ENCODE measurements at places on chromosomes 16 and 17. TPM values are rescaled to one million over a fixed set of nuclear protein-coding genes. Genes with fewer than 3 reads are reported as not detected.

The TRAPPC2L gene
- 102 TPM for total RNA-seq

The TEKT1 gene
- total RNA-seq = not detected

The LPO gene
- total RNA-seq = 0.11 TPM

The TMEM94 gene
- 67.9 TPM for total RNA-seq

The CXCL16 gene
- total RNA-seq = 4.2 TPM

The NOG gene
- total RNA-seq = not detected

The TUBG2 gene
- 20.4 TPM for total RNA-seq

The SAMD14 gene
- 4.8 TPM for total RNA-seq

The ZG16 gene
- total RNA-seq = not detected

GRCh38 chr16:87464691-87465300 is 28.0 kb downstream of the ZCCHC14 start:
- DNase-seq = no peak
- no peak overlapping the region for H3K27ac ChIP-seq
- peaks cover 3% of the 10 kb centered on the region for H3K4me1 ChIP-seq
- no peak overlapping the region for H3K4me3 ChIP-seq
- H3K27me3 ChIP-seq = no peaks in the 10 kb centered on the region
- peaks cover 5% of the 10 kb centered on the region for H3K36me3 ChIP-seq

GRCh38 chr17:13240851-13241250 is 223.0 kb upstream of the ELAC2 start:
- H3K27me3 ChIP-seq = no peaks in the 10 kb centered on the region
- H3K4me1 ChIP-seq = no peaks in the 10 kb centered on the region
- DNase-seq = no peak
- H3K27ac ChIP-seq = no peak overlapping the region
- no peaks in the 10 kb centered on the region for H3K36me3 ChIP-seq
- H3K4me3 ChIP-seq = no peak overlapping the region

DNA sequence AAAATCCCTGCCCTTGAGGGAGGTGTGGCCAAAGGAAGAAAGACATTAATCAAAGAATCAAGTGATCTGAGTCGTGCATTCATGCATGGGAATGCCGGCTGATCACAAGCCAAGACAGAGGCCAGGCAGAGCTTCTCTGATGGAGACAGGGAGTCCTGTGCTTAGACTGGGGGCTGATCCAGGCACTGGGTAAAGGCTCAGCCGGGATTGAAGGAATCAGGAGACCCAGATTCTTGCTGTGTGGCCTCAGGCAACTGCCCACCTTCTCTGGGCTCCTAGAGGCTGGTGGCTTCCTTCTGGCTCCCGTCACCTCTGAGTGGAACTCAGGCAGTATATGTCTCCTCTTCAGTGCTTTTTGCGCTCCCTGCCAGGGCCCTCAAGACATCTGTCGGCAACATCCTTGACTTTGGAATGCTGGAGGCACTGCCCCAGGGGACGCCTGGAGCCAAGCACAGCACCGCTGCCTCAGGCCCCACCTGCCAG is 17.7 kb downstream of the RAI1 start:
- peaks cover 80% of the 10 kb centered on the region for H3K27me3 ChIP-seq
- H3K27ac ChIP-seq = no peak overlapping the region
- H3K4me3 ChIP-seq = no peak overlapping the region
- H3K4me1 ChIP-seq = peaks cover 8% of the 10 kb centered on the region
- DNase-seq = peak; percentile 76

DNA sequence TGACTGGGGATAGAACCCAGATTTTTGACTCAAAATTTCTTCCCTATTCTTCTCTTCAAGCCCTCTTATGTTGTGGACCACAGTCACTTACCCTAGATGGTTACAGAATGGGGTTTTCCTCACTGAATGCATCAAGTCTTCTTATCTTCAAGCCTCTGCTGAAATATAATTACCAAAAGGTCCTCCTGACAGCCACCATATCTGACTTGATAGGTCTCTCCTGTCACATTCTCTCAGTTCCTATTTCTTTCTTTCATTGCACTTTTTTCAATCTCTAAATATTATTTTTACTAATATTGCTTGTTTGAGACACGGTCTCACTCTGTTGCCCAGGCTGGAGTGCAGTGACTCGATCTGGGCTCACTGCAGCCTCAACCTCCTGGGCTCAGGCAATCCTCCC is 1.1 kb upstream of the COPZ2 start:
- H3K4me1 ChIP-seq = no peaks in the 10 kb centered on the region
- H3K27ac ChIP-seq = no peak overlapping the region
- no peaks in the 10 kb centered on the region for H3K36me3 ChIP-seq
- no peaks in the 10 kb centered on the region for H3K27me3 ChIP-seq

- no peak overlapping the region for H3K27ac ChIP-seq
- DNase-seq = no peak
- H3K36me3 ChIP-seq = peaks cover 12% of the 10 kb centered on the region
- no peak overlapping the region for H3K4me3 ChIP-seq
- no peaks in the 10 kb centered on the region for H3K27me3 ChIP-seq
Observed at GRCh38 chr16:524274-525040, 3.1 kb upstream of the CAPN15 start.

- DNase-seq = no peak
- H3K36me3 ChIP-seq = no peaks in the 10 kb centered on the region
- peaks cover 8% of the 10 kb centered on the region for H3K4me1 ChIP-seq
- peak overlapping the region; percentile 94 for H3K4me3 ChIP-seq
- H3K27me3 ChIP-seq = peaks cover 5% of the 10 kb centered on the region
Observed at GRCh38 chr17:40318830-40319391, 9.9 kb downstream of the RARA start.

DNA sequence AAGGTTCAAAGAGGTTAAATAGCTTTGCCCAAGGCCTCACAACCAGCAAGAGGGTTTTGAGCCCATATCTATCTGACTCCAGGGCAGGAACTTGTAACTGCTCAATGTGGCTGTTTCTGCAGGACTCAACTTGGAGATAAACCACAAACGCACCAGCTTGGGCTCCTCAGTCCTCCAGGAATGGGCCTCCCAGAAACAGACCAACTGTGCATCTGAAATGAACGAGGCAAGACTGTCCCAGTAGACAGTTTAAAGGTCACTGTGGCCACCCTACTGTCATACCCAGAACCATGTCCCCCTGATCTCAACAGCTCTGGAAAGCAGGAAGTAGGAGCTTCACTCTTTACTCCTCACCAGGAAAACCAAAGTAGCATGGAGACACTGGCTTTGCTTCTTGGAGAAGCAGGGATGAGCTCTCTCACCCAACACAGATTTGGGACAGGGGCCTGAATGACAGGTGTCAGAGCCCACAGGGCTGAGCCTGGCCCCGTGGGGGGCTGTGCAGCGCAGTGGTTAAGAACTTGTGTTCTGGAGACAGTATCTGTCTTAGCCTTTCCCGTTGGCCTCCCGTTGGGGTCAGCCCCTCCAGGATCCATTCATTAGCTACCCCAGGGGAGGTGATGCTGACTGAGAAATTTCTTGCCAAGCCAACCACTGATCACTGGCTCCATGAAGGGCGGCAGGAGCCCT is 2.3 kb upstream of the CALB2 start:
- DNase-seq = no peak
- no peaks in the 10 kb centered on the region for H3K4me1 ChIP-seq
- no peaks in the 10 kb centered on the region for H3K27me3 ChIP-seq
- no peaks in the 10 kb centered on the region for H3K36me3 ChIP-seq
- H3K27ac ChIP-seq = no peak overlapping the region

GRCh38 chr17:45073414-45074070 is 12.4 kb downstream of the NMT1 start:
- H3K27me3 ChIP-seq = no peaks in the 10 kb centered on the region
- no peaks in the 10 kb centered on the region for H3K4me1 ChIP-seq
- H3K36me3 ChIP-seq = peaks cover 26% of the 10 kb centered on the region
- no peak for DNase-seq
- H3K27ac ChIP-seq = no peak overlapping the region
- no peak overlapping the region for H3K4me3 ChIP-seq

DNA sequence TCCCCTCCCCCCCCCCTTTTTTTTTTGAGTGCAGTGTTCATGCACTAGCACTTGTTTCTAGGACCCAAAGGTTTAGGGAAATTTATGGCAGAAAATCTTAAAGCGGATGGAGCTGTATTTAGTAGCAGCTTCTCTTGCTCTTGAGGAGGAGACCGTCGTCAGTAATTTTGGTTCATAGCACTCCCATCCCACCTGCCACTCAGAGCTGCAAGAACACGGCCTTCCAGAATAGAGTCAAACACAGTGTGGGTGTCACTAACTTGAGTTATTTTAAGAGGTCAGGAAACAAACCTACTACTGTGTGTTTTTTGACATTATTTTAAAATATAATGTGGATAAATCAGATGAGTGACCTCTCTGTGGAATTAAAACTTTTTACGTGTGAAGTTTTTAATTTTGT is 37.3 kb downstream of the SEC14L1 start:
- H3K4me3 ChIP-seq = no peak overlapping the region
- no peak for DNase-seq
- H3K27ac ChIP-seq = no peak overlapping the region
- H3K4me1 ChIP-seq = no peaks in the 10 kb centered on the region

- no peak overlapping the region for H3K4me3 ChIP-seq
- DNase-seq = no peak
- no peak overlapping the region for H3K27ac ChIP-seq
- no peaks in the 10 kb centered on the region for H3K36me3 ChIP-seq
- no peaks in the 10 kb centered on the region for H3K4me1 ChIP-seq
Observed at GRCh38 chr16:31397096-31397660, 4.0 kb downstream of the ITGAD start.

DNA sequence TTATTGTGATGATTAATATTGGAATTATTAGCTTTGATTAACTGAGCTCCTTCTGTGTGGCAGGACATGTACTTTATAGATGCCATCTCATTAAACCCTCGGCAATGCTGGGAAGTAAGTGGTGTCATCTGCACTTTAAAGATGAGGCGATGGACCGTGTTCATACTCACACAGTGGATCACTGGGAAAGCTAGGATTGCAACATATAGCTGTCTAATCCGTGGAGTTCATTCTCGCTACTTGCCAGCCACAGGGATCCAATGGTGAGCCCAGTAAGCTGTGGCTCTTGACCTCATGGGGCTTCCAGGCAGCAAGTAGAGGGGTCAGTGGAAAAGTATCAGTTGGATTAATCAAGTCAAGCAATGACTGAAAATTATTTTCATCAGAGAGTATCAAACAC is 587.9 kb downstream of the CDH13 start:
- H3K27me3 ChIP-seq = no peaks in the 10 kb centered on the region
- DNase-seq = no peak
- H3K4me3 ChIP-seq = no peak overlapping the region
- H3K4me1 ChIP-seq = peaks cover 4% of the 10 kb centered on the region
- no peak overlapping the region for H3K27ac ChIP-seq

- H3K4me3 ChIP-seq = no peak overlapping the region
- no peak overlapping the region for H3K27ac ChIP-seq
- no peaks in the 10 kb centered on the region for H3K4me1 ChIP-seq
- no peak for DNase-seq
- H3K36me3 ChIP-seq = peaks cover 83% of the 10 kb centered on the region
Observed at GRCh38 chr16:23564575-23565363, 7.2 kb downstream of the UBFD1 start.

- H3K27me3 ChIP-seq = no peaks in the 10 kb centered on the region
- no peak overlapping the region for H3K4me3 ChIP-seq
- DNase-seq = no peak
- no peaks in the 10 kb centered on the region for H3K4me1 ChIP-seq
- no peaks in the 10 kb centered on the region for H3K36me3 ChIP-seq
Observed at GRCh38 chr17:15323131-15323530, 18.3 kb downstream of the TEKT3 start.

DNA sequence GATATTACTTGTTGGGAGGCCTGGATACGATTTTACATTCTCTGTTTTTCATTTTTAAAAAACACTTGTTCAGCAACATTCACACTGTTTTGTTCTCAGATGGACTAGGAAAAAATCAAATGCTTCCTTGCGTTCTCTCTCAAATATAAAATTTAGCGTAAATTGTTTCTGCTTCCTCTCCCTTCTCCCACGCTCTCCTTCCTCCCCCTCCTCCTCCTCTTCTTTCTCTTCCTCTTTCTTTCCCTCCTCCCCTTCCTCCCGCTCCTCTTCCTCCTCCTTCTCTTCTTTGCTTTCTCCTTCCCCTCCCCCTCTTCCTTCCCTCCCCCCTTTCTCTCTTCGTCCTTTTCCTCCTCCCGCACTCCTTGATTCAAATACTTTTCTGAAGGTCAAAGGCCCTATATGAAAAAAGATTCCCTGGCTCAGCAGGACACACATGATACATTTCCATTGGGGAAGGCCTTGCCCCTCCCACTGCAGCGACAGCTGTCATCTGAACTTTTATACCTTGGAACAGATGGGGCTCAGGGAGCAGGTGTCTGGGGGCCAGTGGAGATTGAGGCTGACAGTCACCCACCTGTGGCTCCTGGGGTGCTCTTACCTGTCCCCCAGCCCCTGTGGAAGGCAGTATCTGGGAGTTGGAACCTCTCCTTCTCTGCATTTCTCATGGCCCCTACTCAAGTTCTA is 99.4 kb upstream of the SDK2 start:
- no peak for DNase-seq
- no peaks in the 10 kb centered on the region for H3K27me3 ChIP-seq
- H3K4me3 ChIP-seq = peak overlapping the region; percentile 17
- no peaks in the 10 kb centered on the region for H3K36me3 ChIP-seq
- H3K27ac ChIP-seq = no peak overlapping the region

DNA sequence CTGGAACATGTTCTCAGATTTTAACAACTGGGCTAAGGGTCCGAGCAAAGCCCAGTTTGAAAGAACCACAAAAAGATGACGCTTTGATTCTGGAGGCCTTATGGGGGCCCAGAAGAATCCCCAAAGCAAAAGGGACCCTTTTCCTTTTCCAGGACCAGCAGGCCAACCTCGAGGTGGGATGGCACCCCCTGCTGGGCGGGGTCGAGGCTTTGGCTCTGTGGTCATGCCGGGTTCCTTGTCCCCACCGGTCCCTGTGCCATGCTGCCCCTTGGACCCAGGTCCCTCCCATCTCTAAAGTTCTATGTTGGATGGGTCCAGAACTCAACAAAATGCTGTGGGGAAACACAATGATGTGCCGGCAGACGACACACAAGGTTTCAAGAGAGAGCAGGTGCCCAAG is 30.9 kb downstream of the TMEM204 start:
- H3K4me1 ChIP-seq = no peaks in the 10 kb centered on the region
- peaks cover 40% of the 10 kb centered on the region for H3K36me3 ChIP-seq
- H3K27me3 ChIP-seq = no peaks in the 10 kb centered on the region
- no peak overlapping the region for H3K27ac ChIP-seq
- no peak overlapping the region for H3K4me3 ChIP-seq

DNA sequence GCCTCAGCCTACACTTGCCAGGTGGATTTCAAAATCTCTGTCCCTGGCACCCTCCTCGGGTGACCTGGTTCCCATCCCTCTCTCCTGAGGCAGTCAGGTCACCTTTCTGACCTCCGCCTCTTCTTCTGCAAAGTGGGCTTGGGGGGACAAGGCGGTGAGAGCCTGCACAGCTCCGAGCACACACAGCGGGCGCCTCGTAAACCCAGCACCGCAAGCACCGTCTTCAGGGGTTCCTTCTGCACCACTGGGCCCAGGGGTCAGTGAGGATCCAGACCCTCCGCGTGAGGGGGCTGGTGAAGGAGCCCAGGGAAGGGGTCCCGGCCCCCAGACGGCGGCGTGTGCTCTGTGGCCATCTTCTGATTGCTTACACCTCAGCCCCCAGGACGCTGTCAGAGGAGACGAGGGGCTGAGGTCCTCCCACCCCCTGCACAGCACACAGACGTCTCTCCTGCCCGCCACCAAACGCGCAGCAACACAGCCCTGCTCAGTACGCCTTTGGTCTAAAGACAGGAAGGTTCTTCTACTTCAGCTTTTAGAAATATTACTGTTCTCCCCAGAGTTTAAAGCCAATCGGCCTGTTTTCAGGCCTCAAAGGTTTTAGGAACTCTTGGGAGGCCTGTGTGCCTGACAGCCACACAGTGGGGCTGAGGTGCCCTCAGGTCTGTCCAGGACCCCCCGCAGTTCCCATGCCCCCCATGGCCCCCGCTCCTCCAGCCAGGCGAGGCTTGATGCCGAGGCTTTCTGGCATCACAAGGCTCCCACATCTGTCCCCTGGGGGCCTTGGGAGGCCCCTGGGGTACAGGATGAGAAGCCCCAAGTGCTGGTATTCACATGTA is 2.7 kb downstream of the CBFA2T3 start:
- H3K27me3 ChIP-seq = no peaks in the 10 kb centered on the region
- no peaks in the 10 kb centered on the region for H3K36me3 ChIP-seq
- no peak overlapping the region for H3K27ac ChIP-seq
- no peaks in the 10 kb centered on the region for H3K4me1 ChIP-seq
